ENCODE measurements at places on chromosomes 4 and X. TPM values are rescaled to one million over a fixed set of nuclear protein-coding genes. Genes with fewer than 3 reads are reported as not detected.

DNA sequence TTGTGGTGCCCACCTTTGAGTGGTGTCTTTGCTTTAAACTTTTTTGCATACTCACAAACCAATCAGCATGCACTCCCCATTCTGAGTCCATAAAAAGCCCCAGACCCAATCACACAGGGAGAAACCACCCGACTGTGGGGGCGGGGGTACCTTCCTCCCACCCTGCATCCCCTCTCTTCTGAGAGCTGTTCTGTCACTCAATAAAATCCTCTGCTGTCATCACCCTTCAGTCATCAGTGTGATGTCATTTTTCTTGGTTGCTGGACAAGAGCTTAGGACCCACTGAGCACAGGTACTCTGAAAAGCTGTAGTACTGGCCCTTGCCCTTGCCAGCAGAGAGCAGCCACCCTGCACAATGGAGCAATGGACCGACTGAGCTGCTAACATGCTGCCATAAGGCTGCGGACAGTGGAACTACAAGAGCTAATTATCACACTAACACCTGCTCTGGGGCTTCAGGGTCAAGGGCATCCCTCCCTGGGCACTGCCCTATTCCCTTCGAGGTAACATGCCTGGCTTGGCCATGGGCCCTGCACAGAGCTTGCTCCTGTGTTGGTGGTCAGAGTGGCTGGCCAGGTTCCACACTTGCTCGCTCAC is 62.9 kb upstream of the PGRMC2 start:
- DNase-seq = no peak

DNA sequence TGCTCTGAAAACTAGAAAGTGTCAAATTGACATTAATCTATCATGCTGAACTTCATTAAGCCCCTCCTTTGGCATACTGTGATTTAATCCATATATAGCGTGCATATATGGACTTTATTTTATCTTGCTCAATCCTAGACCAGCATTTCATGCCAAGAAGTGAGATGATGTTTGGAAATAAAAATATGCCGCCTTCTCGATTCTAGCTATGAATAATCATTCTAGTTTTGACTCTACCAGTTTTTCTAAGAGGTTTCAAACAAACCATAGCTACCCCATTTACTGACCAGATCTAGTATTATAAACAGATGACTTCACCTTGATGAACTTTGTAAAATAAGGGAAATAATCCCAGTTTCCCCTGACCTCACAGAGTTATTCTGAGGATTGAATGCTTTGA is 95.0 kb downstream of the ARX start:
- no peak for DNase-seq

DNA sequence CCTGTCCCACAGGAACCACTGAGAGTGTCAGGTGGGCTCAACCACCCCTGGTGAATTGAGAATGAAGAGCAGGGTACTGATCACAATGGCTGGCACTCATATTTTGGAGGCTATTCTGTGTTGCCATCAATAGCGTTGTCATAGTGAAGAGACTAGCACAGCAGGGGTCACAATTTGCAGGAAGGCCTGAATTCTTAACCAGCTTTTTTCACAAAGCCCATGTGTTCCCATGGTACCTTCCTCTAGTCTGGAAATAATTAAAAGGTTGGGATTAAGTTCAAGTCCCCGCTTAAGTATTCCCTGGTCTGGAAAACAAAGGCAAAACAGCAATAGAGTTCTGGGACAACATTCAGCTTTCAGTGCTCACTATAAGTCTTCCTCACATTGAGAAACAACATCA is 1051.7 kb downstream of the C4orf33 start:
- DNase-seq = no peak

TLR6 gene
- 4.0 TPM for total RNA-seq

DNA sequence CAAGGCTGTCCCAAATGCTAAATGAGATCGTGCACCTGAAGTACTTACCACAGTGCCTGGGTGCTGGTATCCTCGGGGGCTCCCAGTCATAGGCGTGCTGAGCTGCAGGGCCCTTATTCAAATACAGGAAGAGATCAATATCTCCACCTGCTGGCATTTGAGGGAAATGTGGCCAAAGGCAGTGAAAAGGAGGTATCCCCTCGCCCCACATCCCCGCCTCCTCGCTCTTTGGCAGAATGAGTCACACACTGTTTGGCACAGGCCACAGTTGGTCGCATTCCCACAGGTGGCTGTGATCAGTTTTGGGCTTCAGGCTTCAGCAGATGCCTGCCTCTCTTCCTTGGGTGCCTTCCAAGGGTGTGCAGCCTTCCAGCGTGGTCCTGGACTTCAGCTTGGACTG is 28.4 kb downstream of the ZNF185 start:
- peak; percentile 77 for DNase-seq

DNA sequence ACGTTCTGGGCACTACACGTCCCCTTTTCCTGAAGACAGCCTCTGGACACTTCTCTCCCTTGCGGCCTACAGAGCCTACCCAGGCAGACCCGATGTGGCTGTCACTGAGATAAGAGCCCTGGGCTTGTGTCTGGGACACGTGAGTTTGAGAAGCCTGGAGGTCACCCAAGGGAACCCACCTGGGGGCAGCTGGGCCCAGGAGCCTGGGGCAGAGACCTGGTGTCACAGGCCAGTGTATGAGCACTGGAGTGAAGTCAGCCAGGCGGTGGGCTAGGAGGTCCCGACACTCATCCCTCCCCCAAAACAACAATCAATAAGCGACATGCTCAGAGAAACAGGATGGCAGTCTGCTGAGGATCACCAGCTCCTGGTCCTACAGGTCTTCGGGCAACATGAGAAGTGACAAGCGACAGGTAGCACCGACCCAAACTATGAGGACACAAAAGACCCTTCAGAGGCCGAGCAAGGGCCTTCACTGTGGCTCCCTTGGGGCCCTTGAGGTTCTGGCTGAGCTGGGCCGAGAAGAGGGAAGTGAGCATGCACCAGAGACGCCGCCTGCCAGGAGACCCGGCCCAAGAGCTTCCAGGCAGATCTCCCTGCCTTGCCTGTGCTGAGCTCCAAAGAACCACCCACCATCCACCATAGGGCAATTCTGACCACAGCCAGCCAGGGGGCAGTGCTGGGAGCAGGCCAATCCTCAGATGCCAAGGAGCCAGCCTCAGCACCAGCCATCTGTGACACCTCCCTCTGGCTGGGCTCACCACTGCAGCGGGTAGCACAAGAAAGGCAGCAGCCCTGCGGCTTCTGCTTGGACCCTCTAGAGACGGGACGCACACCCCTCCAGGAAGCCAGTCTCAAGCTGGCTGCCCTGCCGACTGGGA is 11.0 kb upstream of the DUSP9 start:
- DNase-seq = peak; percentile 1

AMBN gene
- not detected for total RNA-seq

HTR2C gene
- 0.24 TPM for total RNA-seq
